ENCODE measurements at places on chromosomes 16 and 17. TPM values are rescaled to one million over a fixed set of nuclear protein-coding genes. Genes with fewer than 3 reads are reported as not detected.

NPB gene
- not detected for total RNA-seq

DNA sequence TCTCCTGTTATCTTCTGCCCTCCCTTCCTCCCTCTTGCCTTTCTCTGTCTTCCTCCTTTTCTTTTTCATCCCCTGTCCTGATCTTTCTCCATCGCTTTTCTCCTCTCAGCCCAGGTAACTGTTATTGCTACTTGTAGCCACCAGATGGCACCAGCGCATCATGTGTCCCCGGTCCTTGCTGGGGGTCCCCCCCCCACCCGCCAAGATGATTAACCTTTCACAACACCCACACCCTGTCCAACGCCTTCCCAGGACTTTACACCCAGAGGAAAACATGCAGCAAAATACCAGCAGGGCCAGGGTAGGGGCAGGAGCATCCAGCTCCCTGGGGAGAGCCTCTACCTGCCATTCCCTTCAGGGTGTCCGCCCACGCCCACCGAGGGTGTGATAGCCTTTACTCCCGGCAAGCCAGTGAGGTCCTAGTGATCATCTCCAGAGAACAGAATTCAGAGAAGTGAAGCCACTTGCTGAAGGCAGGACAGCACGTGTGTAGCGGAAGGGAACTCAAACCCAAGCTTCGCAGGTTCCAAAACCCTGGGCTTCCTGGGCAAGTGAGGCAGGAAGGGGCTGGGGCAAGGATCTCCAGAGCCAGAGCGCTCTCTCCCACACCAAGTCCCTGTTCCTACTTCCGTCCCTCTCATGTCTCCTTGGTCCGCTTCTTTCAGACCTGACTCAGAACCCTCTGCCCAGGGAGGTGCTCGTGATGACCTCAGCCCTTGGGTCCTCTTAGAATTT is 13.4 kb upstream of the TAC4 start:
- peaks cover 6% of the 10 kb centered on the region for H3K4me1 ChIP-seq
- no peak overlapping the region for H3K4me3 ChIP-seq
- H3K27me3 ChIP-seq: no peaks in the 10 kb centered on the region
- no peaks in the 10 kb centered on the region for H3K36me3 ChIP-seq

GRCh38 chr17:385178-385835 is 32.7 kb upstream of the RPH3AL start:
- H3K27me3 ChIP-seq: peaks cover 58% of the 10 kb centered on the region
- peaks cover 24% of the 10 kb centered on the region for H3K4me1 ChIP-seq
- H3K36me3 ChIP-seq: no peaks in the 10 kb centered on the region
- H3K4me3 ChIP-seq: peak overlapping the region; percentile 72
- DNase-seq: no peak

GRCh38 chr17:35069311-35069710 is 5.8 kb upstream of the RFFL start:
- H3K4me3 ChIP-seq: no peak overlapping the region
- no peaks in the 10 kb centered on the region for H3K36me3 ChIP-seq

All from esophagus muscularis mucosa (tissue), 4 donors.